Activated CD8-positive, alpha-beta memory T cell treated with anti-CD3 and anti-CD28 coated beads for 1 hour (primary cell): ENCODE measurements at places on chromosomes 16 and 17.
A peak's percentile ranks its signal among the peaks of the same experiment; 100 is the strongest.

GRCh38 chr16:87628940-87629339 is 26.6 kb downstream of the JPH3 start:
- no peak for DNase-seq

DNA sequence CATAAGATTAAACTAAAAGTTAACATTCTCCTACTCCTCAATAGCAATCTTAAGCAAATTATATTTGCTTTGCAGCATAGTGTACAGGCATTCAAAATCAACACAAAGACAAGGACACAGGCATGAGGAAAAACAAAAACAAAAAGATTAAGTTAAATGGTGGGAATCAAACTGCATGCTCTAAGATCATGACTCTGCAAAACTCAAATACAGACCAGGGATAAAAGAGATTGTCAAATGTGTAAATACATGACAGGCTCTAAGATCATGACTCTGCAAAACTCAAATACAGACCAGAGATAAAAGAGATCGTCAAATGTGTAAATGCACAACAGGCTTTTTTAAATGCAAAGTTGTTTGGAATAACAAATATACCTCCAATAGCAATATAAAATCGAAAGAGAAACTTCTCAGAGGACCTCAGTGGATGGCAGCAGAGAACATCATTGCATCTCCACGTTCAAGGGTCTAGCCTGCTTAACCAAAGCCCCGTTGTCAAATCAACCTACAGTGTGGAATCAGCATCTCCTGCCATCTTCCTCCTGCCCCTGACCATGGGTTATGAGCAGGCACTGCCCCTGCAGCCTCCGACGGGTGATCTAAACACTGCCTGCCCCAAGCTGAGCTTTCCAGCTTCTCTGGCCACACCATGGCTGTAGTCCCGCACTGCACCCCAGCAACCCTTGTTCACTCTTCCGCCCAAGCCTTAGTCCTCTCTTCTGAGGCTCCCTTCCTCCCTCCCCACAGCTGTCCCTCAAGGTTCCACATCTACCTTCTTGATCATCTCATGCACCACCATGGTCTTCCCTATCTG is 446.1 kb downstream of the SOX9 start:
- DNase-seq, result no peak

DNA sequence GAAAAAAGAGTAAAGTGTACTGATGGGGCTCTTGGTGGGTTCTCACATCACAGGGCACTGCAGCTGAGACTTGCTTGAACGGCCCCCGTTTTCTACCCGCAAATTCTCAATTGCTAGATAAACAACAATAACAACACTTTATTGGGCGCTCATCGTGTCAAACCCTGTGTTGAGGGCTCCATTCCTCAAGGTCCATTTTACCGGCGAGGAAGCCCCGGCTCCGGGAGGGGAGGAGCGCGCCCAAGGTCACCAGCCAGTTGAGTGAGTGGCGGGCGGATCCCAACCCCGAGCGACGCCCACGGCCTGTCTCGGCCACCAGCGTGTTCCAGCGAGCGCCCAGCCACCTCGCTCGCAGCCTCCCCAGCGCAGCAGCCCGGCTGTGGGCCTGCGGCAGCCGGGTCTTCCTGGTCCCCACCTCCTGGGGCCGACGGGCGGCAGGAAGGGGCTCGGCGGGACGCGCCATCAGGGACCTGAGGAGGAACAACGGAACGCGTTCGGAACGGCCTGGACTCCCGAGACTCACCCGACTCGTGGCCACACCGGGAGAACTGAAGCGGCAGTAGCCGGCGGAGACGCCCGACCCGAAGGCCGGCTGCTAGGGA is 373 bp downstream of the CMC2 start:
- peak; percentile 22 for DNase-seq

- no peak for DNase-seq
Measured at GRCh38 chr16:82601989-82602640, 24.7 kb upstream of the CDH13 start.

- DNase-seq, result no peak
Measured at GRCh38 chr17:36132421-36132831, 28.8 kb downstream of the CCL4 start.

DNA sequence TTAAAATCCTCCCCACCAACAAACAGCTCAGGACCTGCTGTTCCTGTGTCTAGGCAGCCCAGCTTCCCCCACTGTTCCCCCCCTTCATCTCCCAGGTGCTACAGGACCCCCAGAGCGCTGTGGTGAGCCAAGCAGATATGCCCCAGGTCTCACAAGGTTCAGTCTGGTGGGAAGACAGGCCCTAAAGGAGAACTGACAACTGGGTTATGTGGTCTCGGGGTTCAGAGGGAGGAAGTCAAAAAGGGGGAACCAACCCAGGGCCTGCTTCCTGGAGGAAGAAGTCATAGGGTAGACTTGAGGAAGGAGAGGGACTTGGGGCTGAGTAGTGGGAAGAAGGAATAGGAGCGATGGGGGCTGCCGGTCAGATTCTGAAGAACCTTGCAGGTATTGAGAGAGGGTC is 2.6 kb downstream of the RIPOR1 start:
- DNase-seq, result no peak

DNA sequence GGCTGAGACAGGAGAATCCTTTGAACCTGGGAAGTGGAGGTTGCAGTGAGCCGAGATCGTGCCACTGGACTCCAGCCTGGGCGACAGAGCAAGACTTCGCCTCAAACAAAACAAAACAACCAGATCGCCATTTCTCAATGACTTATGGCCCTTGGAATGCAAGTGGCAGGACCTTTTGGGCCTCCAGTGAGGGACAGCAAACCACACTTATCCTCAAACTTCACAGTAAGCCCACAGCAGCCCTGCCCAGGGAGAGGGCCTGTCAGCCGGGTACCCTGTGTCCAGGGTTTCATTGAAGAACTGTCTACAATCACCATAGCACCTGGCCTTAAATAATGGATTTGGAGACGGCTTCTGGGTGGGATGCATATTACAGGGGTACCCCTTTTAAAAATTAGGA is 11.7 kb downstream of the TRAF4 start:
- no peak for DNase-seq

GRCh38 chr17:41067281-41067680 is 1.6 kb upstream of the KRTAP2-4 start:
- DNase-seq, result no peak

DNA sequence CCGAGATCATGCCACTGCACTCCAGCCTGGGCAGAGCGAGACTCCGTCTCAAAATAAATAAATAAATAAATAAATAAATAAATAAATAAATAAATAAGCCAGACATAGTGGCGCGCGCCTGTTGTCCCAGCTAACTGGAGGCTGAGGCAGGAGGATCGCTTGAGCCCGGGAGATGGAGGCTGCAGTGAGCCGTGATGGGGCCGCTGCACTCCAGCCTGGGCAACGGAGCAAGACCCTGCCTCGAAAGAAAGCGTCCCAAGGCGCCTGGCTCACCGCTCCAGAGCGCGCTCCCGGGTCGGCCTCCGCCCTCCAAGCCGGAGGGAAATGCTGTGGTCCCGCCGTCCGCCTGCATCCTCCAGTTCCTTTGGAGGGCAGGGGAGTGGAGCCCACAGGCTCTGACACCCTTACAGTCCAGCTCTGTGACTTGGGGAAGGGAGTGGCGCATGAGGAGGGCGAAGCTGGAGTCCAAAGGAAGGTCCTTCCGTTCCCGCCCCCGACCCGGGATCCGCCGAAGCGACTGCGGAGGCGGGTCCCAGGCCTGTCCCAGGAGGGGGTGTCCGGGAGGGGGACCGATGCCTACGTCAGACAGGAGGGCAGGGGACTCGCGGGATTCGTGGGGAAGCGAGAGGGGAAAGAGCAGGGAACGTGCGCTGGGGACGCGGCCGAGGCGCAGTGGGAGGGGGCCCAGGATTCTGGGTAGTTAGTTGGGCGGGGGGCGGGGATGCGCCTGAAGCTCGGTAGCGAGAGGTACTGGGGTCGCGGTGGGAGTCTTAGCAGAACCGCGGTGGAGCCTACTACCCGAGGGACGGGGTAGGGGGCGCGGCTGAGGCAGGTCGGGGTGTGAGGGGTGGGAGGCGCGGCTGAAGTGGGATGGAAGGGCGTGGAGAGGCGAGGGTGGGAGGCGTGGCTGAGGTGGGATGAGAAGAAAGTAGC is 8.4 kb upstream of the TRPV2 start:
- no peak for DNase-seq

DNA sequence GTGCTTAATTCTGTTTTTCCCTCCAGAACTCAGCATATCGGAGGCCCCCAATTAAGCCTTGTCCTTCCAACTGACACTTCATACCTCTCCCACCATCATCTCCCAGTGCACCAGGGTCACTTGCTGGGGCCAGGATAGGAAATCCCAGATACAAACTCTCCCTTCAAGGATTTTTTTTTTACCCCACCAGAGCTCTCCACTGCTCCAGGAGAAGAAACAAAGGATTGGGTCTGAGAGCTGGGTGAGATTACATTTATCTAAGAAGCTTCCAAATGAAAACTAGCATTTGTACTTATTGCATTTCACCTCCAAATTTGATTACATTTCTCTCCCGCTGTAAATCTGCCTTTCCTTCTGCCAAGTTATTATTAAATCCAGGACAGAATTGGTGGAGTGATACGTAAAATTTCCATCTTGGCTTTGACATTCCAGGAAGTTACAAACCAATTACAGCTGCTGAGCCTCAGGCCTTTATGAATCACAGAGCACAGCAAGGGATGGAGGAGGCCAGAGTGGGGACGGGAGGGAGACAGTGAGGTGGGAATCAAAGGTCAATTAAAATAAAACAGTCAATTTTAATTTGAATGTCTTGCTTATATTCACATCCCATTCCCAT is 123.5 kb downstream of the USP31 start:
- no peak for DNase-seq

DNA sequence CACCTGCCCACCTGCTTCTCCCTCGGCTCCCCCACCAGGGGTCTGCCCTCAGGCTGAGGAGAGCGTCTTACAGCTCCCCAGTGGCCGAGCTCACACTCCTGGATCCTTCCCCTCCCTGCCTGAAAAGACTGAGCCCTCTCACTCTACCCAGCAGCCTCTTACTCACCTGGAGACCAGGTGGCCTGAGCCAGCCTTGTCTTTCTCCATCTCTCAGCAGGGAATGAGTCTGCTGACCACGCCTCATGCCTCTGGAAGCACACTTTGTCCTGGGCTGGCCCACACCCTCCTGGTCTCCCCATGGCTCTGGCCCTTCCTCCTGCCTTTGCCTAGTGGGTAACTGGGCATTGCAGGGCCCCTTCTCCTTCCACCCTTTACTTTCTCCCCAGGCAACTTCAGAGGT is 177.2 kb downstream of the ENGASE start:
- no peak for DNase-seq

GRCh38 chr16:82197540-82198240 is 27.7 kb upstream of the MPHOSPH6 start:
- no peak for DNase-seq

DNA sequence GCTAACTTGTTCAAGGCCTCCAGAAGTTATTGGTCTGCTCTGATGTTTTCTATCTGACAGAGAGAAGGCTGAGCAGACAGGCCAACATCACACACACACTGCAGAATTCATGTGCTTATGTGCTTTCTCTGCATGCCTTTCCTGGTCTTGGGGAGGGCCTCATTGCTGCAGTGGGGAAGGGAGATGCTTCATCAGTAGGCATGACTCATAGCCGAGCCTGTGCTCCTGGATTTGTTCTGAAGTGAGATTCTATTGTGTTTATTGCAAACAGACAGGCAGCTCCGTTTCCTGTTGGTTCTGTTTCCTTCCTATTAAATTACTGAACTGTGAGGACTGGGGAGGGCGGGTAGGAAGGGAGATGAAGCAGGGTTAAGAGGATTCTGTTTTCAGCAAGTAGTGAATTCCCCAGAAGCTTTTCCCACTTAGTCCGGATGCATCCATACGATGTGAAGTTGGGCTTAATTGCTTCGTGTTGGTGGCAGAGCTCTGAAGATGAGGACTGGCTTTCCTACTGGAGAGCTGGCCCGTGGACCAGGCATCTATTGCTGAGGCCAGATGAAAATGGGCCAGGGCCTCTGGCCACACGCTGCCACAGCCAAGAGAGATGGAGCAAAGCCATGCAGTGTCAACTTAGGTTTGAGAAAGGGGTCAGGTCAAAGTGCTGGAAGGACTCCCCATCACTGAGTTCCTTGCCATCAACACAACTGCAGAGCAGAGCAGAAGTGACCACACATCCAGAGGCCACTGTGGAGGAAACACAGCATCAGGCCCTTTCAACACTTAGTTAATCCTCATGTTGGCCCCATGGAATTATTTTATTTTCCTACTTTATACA is 179.3 kb downstream of the UTP18 start:
- DNase-seq, result no peak

DNA sequence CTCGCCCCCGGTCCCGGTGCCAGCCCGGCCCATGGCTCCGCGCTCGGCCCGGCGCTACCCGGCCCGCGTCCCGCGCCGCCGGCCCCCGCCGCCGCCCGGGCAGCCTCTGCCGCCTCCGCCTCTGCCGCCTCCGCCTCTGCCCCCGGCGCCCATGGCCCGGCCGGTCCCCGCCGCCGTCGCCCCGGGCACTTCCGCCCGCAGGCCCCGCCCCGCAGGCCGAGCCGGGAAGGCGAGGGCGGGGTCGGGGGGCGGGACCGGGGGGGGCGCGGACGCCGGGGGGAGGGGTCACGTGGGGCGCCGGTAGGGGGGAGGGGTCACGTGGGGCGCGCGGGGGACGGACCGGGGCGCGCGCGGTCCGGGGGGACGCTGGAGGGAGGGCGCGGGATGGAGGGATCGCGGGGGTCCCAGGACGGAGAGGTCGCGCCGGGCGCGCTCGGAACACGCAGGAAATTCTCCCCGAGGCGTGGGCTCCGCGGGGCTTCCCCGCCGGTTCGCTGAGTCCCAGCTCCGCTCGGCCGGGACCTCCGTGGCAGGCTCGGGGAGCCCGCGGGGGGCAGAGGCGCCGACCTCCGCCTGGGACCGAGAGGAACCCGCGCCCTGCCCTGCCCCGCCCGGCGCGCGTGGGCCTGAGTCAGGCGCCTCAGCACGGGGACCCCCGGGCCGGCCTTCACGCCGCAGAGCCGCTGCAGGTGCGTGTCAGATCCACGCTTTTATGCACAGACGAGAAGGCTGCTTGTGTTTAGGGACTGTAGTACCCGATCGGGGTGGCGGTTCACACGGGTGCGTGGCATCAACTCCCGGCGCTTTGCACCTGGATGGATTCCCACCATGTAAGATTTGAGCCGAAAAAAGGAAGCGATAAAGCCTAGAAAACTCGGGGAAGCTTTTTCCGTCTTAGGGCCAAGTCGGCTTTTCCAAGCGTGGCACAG is at the start of gene PGAP6:
PGAP6 (minus strand) TSS at position 190 of the 929 bp plus-strand sequence; CDS start at position 33, 157 bp downstream.
- no peak for DNase-seq
